ENCODE measurements at places on chromosomes 13 and 19.

- no peak for DNase-seq
These were observed 1068.1 kb upstream of the PCDH20 start for GRCh38 chr13:62483774-62484173.

DNA sequence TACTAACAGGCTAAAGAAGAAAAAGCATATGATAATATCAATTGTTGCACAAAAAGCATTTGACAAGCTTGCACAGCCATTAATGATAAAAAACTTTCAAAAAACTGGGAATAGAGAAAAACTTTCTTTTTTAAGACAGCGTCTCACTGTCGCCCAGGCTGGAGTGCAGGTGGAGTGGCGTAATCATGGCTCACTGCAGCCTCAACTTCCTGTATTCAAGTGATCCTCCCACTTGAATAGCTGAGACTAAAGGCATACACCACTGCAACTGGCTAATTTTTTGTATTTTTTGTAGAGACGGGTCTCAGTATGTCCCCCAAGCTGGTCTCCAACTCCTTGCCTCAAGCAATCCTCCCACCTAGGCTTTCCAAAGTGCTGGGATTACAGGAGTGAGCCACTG, 382.8 kb downstream of the TSHZ3 start:
- DNase-seq, result no peak

DNA sequence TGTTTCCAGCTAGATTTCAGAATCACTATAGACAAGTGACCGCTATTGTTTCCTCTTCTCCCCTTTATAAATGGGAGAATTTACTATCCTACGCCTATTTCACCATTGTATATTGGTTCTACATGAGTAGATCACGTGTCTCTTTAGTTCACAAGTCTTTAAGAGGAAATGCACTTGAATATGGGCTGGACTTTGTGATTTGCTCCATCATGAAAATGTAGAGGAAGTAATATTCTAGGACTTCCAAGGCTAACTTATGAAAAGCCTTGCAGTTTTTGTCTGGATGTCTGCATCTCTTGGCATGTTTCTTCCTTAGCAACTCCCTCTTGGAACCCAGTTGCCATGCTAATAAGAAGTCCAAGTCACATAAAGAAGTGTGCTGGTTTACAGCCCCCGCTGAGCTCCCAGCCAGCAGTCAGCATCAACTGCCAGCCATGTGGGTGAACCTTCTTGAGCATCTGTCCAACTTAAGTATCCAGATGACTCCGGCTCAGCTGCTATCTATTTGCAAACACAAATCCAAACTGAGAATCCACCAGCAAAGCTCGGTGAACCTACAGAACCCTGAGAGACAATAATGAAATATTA, 4.8 kb upstream of the FBXL3 start:
- no peak for DNase-seq

GRCh38 chr19:40588926-40589569, 12.1 kb upstream of the LTBP4 start:
- DNase-seq, result no peak

GRCh38 chr13:30133996-30134395, 173.4 kb downstream of the KATNAL1 start:
- DNase-seq, result peak; percentile 48

- DNase-seq, result peak; percentile 63
These were observed 72.6 kb downstream of the SIPA1L3 start for GRCh38 chr19:37979547-37980082.

- peak; percentile 84 for DNase-seq
These were observed 36.0 kb downstream of the BICRA start for GRCh38 chr19:47644743-47645482.

DNA sequence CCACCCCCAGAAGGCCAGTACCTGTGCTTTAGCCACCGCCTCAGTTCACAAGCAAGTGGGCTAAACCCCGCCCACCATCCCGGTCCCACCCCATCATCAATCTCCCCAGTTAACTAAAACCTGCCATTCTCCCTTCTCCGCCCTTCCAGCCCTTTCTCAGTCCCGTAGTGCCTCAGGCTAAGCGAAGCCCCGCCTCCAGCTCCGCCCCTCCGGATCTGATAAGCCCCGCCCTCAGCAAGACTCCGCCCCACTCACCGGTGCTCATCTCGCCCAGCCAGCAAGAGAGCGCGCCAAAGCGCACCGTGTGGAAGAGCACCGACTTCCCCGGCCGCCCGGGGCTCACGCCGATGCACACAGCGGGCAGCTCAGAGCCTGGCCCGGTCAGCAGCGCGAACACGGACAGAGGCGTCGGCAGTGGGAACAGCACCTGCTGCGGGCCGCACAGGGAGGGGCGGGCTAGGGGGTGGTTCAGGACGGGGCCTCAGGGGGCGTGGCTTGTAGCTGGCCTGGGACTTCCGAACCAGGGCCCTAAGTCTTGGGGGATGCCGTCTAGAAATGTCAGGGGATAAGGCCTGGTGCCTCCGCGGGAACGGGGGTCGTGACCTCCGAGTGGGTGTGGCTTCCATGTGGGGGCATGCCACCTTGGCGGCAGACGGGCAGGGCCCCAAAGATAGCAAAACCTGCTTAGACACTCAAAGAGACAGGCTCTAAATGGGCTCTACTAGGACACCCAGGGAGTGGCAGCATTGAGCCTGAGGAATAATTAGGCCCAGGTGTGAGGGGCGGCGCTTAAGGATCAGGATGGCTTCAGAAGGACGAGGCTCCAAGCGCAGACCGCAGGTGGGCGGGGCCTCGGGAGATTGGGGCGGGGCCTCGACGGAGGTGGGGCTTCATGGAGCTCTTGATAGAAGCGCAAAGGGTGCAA, 21.4 kb downstream of the MAP4K1 start:
- peak; percentile 13 for DNase-seq

DNA sequence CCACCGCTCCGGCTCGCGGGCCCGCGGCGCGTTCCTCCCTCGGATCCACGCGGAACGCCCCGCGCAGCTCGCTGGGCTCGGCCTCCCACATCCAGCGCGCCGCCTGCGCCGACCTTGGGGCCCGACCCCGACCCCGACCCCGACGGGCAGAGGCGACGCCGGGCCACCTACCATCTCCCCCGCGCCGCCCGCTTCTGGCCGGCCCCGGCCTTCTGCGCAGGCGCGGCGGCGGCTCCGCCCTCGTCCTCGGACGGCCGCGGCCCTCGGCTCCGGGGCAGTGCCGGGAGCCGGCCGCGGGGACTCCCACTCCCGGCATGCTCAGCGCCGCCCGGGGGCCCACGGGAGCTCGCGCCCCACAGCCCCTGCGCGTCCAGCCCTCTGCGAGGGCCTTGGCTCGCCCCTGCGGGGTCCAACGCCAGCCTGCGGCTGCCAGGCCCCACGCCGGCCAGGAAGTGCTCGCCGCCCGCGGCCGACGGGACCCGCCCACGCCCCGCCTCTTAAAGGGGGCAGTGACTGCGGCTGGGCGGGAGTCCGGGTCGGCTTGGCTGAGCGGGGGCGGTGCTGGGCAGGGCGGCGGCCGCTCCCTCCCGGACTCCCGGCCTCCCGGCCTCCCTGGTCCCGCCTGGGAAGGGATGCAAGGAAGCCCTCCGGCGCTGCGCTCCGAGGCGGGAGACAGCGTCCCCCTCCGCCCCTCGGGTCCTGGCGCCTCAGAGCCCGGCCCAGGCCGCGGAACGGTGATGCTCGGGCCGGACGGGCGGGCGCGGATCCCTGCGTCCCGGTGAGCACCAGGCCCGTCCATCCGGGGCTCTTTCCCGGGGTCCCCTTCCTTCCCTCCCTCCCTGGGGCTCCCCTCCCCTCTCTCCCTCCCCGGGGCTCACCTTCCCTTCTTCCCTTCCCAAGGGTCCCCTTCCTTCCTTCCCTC, at the start of gene DCUN1D2:
DCUN1D2 (minus strand) TSS at position 216 of the 922 bp plus-strand sequence; CDS start at position 174, 42 bp downstream.
- peak; percentile 83 for DNase-seq

DNA sequence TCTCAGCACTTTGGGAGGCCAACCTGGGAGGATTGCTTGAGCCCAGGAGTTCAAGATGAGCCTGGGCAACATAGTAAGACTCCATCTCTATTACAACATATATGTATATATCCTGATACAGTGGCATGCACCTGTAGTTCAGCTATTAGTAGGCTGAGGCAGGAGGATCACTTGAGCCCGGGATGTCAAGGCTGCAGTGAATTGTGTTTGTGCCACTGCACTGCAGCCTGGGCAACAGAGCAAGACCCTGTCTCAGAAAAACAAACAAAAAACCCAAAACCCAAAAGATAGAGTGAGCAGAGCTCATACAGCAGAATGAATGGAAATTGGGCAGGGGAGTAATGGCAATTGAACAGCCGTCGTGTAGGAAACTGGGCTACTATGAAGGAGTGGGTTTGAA, 17.3 kb upstream of the SHKBP1 start:
- DNase-seq, result no peak

DNA sequence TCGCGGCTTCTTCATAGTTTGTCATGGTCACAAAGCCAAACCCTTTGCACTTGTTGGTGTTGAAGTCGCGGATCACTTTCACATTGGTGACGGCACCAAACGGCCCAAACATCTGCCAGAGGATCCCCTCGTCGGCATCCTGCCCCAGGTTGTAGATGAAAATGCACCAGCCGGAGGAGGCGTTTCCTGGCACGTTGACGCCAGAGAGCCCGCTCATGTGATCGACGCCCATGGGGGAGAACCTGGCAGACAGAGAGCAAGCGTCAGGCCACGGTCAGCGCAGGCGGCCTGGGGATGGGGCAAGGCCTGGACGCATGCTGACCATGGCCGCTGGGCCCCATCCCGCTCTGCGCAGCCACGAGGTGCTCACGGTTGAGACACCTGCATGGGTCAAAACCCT, 20.1 kb upstream of the TIMM44 start:
- DNase-seq, result no peak

DNA sequence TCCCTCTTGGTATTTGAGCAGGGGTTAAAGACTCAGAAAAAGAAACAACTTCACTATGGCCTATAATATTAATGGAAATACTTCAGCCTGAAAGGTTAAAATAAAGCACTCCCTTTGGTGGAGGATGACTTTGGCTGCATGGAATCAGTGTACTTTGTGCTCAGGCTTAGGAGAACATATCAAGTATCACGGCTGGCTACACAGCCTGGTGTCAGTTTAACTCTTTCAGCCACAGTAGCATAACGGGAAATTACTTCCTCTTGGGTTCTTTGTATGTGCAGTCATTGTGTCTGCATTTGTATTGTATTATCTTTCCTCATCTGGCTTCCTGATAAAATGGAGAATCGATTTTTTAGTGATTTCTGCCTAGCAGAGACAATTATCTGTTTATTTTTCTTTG, 239.0 kb downstream of the GGACT start:
- DNase-seq, result no peak

DNA sequence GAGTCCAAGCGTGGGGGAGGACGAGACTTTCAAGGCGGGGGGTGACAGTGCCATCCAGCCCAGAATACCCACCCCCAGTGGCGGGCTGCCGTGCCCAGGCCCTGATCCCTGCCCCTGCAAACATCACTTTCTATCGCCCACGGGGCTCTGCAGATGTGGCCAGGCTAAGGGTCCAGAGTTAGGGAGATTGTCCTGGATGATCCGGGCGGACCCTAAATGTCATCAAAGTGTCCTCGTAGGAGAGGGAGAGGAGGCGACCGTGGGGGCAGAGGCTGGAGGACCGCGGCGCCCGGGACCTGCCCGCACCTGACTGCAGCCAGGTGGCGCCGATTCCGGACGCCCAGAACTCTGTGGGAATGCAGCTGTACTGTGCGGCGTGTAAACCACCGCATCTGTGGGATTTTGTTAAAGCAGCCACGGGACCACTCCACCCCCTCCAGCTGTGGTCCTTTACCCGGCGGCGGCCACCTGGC, 32.4 kb downstream of the GJA3 start:
- DNase-seq, result no peak

- peak; percentile 7 for DNase-seq
These were observed 19.0 kb downstream of the GNG7 start for GRCh38 chr19:2683430-2684003.

DNA sequence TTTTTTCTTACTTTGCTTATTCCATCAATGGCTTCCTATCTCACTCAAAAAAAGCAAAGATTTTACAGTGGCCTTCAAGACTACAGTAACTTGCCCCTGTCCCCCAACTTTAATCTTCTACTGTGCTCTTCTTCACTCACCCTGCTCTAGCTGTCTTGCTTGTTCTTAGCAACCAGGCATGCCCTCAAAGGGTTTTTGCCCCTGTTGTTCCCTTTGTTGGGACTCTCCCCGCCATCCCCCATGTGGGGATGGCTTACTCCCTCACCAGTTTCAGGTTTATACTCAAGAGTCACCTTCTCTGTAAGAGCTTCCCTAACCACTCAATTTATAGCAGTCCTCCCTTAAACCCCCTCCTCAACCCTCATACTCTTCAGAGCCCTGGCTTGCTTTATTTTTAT, 5.4 kb downstream of the MTMR6 start:
- no peak for DNase-seq

GRCh38 chr13:50366488-50367174, 351.4 kb downstream of the KCNRG start:
- no peak for DNase-seq

DNA sequence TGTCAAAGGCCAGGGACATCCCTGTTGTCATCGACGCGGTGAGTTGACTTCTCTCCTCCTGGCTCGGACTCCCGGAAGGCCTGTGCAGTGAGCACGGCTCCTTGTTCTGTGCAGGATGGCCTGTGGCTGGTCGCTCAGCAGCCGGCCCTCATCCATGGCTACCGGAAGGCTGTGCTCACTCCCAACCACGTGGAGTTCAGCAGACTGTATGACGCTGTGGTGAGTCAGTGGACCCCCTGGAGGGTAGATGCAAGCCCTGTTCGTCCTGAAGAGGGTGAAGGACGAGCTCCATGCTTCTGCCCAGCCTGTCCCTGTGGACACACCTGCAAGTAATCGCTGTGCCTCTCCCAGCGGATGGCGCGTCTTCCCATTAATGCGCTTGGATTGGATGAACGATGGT, 19.2 kb downstream of the NAXD start:
- DNase-seq, result no peak

DNA sequence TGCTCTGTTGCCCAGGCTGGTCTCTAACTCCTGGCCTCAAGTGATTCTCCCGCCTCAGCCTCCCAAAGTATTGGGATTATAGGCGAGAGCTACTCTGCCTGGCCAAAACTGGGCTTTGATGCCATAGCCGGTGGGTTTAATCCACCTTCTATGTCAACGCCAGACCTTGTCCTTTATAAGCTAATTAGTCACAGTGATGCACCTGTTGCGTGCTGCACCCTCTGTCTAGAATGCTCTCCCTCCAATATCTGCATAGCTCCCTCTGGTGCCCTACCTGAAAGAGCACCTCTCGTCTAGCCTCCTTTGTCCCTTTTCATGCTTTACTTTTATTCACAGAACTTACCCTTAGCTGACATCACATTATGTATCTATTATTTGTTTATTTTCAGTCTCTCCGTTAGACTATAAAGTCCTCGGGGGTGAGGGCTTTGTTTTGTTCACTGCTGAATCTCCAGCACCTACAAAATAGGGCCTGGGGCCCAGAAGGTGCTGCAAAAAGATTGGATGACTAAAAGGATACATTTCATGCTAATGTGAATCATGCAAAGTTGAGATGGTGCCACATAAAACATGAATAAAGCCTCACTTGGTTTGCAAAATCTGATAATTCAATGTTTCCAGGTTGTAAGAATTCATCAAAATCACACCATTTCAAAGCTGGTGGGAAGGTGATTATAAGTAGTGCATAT, 148.1 kb downstream of the USP12 start:
- DNase-seq, result no peak

- DNase-seq, result no peak
These were observed 39.1 kb upstream of the SLC7A9 start for GRCh38 chr19:32908641-32909190.

DNA sequence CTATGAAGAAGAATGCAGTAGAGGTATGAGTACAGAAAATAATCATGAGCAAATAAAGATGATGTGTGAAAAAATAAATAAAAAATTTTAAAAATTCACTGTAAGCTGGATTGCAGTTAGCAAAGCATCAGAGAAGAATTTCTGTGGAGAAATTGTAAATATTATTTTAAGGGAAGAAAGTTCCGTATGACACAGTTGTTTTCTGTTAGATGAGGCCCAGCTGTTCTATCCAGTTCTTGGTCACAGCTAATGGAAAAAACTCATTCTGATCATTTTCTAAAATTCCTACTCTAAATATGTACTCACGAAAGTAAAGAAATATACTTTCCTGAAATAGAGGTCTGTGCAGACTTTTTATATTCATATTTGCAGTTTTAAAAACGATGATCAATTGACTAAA, 578.8 kb downstream of the DCT start:
- no peak for DNase-seq
